Activated T-cell treated with anti-CD3 and anti-CD28 coated beads for 1 hour (primary cell): ENCODE measurements at places on chromosomes 6 and 20.

DNA sequence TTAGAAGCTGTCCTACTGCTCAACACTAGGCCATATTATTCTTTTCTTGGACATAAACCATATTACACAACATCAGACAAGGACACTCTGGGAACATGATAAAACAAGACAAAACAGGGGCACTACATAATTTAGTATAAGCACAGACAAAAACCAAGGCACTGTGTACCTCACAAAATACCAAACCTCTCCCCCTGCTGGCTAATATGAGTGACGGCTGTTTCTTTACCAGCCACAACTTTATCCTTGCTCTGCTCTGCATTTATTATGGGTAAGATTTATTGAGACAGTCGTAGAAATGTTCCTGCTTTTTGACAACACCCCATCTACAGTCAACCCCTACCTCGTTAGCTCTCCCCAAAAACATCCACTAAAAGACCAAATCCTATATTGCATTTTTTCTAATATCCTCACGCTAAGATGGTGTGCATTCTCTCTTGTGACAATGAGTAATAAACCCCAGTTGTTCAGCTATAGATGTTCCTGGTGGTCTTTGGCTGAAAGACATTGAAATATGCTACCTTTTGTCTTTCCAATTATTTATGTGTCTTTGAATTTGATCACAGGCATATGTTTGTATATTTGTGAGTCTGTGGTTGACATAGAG lies 23.8 kb upstream of the POLR1H start:
- DNase-seq, result no peak

DNA sequence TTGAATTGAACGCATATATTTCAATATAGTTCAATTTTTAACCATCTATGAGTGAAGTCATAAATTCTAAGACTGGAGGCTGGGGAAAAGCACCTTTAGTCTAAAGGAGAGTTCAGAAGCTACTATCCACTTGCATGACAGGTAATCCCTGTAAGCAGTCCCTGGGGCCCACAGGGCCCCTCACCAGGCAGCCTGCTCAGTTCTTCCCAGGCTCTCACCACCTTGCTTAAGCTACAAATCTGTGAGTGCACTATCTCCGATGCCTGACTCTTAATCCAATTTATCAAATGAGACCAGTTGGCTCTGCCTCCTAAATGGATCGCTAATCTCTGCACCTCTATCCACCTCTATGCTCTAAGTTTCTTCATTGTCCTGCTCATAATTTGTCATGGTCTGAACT lies 413.8 kb downstream of the PTPRT start:
- DNase-seq, result no peak

GRCh38 chr6:105184921-105185320 lies 5.1 kb upstream of the POPDC3 start:
- DNase-seq, result no peak

- DNase-seq, result no peak
Measured at GRCh38 chr20:56875052-56875659, 246.1 kb downstream of the TFAP2C start.

DNA sequence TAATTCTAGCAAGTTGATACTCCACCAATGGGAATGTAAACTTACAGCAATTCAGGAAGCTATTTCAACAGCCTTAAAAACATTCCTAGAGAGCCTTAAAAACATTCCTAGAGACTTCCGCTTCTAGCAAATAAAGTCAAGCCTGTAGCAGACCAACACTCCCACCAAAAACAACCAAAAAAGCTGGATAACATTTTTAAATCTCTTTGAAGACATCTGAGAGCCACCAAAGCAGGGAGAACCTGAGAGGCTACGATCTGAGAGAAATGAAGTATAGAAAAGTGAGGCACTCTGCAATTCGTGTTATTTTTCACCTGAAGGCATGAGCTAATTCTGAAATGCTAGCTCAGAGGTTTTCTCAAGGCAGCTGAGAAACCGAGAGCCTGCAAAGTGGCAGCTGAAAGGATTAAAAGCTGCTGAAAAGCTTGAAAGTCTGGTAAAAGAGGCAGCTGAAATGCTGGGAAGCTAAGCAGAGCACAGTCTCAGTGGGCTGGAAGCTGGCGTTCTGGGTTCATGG lies 20.9 kb downstream of the GPR63 start:
- no peak for DNase-seq
